ENCODE measurements at places on chromosomes 5 and 9. TPM values are rescaled to one million over a fixed set of nuclear protein-coding genes. Genes with fewer than 3 reads are reported as not detected.

DNA sequence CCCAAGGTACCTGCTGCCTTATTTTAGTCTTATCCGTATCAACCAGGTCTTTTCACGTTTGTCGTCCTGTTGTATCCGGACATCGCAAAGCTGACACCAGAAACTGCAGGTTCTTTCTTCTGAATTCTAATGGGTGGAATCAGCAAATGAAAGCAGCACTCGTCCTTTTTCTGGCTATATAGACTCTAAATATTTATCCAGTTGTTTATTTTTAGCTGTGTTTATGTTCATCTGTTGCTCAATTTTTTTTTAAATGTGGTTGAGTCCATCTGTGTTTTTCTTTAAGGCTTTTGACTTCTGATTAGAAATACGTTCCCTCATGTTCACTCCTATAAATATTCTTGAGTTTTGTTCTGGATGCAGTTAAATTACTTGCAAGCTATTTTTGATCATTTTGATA is 831.7 kb downstream of the MTRR start:
- DNase-seq, result peak; percentile 36

GRCh38 chr9:133142684-133143622 is 20.8 kb downstream of the GBGT1 start:
- no peak for DNase-seq

GRCh38 chr5:149100331-149100730 is 37.5 kb upstream of the SH3TC2 start:
- DNase-seq, result no peak

DNA sequence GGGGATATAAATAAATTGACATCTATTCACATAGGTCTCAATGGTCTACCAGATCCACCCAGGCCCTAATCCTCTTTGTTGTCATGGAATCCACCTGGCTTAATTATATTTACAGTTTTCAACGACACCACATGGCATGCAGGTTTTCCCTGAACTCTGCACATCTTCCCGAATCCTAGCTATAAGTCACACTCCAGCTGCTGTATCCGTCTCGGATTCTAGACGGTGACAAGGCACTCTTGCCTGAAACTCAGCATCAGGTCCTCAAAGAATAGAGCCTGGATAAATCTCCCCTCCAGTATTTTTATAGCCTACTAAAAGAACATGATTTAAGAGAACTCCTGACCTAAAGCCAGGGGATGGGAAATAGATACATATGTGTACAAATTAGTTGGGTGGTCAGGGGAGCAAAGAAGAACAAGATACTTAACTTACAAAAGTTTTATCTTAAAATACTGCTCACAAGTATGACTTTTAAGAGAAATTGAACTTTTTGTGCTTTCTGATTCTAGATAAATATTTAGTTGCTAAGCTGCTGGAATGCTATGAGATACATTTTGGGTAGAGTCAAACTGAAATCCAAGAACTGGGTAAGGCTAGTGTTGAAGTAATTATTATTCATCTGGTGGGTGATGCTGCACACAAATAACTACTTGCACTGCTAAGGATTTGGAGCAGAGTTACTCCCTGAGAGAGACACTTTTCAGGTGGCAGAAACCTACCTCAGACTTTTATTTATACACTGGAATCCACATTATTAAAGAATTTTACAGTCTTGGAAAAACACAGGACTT is 187.3 kb downstream of the EFNA5 start:
- DNase-seq, result no peak

GARIN3 gene
- total RNA-seq, result not detected

KLHL3 gene
- total RNA-seq, result 4.1 TPM

PCDHA9 gene
- total RNA-seq, result under 0.01 TPM

RLN1 gene
- total RNA-seq, result not detected
